Memory B cell (primary cell): ENCODE measurements at places on chromosomes 11 and 22.

DNA sequence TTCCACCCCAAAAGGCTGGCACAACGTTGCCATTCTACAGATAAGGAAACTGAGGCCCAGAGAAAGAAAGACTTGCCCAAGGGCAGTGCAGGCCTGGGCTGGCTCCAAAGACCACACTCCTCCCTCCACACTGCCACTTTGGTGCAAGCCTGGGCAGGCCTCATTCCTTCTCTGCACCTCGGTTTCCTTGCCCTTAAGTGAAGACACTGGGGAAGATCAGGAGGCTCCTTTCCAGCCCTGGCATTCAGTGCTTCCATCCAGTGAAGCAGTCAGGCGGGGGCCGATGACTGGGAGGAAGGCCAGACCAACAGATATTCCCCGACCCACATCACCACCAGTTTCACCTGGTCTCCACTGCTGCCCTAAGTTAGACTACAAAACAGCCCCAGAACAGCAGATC lies 18.3 kb upstream of the TCF20 start:
- no peak for DNase-seq

DNA sequence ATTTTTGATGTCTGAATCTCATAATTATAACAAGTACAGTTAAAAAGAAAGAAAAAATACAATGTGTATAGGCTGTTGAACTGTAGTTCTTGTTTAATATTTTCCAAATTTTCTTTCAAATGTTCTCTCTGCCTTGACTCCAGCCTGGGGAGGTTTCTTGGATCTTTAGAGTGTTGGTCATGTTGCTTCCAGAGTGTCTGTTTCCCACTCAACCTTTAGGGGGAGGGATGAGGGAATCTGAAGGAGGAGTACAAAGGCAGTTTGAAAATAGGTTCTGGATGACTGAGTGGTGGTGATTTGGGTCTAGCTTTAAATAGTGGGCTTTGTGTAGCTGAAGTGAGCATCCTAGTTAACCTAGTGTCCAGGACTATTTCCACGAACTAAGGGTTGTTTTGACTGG lies 2.0 kb downstream of the CTNND1 start:
- no peak for DNase-seq

DNA sequence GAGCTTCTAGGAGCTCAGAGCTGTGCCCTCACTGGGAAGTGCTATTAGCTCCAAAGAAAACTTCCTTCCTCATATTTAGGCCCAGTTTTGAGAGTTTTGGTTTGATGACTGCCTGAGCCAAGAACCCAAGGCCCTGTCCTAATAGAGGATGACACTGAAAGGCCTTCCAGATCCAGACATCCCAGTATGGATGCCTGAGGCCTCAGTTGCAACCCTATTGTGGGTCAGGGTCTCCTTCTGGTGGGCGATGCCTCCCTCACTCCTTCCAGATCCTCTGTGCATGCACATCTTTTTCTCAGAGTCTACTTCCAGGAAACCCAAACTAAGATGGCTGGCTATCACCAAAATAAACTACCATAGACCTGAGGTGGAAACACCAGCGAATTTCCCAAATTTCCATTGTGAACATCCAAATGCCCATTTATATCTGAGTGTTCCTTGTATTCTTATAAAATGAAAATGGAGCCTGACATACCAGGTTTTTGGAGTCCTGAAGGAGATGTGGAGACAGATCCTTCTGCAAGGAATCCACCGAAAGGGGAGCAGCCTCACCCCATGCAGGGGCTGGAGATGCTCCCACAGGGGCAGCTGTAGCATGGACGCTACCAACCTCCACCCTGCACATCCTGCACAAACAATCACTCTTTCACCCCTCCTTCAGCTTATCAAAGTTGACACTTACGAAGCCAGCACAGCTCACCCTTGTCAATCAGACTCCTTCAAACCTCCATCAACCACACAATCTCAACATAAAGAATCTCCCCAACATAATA lies 61.1 kb downstream of the GGTLC2 start:
- DNase-seq = no peak

GRCh38 chr22:37333724-37334460 lies 51.6 kb downstream of the CYTH4 start:
- no peak for DNase-seq

GRCh38 chr11:117505285-117505970 lies 177.8 kb downstream of the CEP164 start:
- DNase-seq = no peak

GRCh38 chr11:78773492-78773891 lies 198.8 kb upstream of the NARS2 start:
- no peak for DNase-seq
